RWPE1 (cell line): ENCODE measurements at places on chromosomes 2 and 18.

DNA sequence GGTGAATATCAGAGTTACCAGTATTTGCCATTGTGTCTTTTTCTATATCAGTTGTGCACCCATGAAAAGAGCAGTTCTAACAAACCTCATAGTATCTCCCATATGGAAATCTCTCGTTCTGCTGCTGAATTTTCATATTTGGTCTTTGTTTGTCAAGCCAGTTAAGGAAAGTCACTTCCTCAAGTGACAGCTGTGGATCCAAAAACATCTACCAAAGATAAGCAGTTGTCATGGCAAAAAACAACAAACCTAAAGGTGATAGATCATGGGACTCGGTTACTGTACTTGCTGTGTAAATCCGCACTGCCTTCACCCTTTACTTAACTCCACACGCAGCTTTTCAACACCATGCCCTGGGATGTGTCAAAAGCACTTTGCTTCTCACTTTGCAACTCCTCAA, 17.3 kb downstream of the BMP10 start:
- DNase-seq, result no peak

DNA sequence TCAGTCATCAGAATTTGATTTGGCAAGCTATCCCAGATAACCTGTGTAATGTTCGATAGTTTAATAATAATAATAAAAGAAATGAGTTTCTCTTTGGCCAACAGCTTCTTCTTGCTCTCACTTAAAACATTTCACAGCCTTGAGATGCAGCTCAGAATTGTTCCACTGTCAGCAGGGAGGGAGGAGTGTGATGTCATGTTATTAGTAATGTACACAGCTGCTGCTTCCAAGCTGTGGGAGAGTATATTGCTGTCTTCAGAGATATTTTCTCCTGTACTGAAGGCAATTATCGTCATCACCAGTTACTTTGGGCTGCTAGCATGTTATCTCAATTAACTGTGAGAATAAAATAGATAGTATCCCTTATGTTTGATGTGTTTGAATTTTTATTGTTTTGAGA, 146.9 kb upstream of the MAP3K20 start:
- DNase-seq, result no peak

DNA sequence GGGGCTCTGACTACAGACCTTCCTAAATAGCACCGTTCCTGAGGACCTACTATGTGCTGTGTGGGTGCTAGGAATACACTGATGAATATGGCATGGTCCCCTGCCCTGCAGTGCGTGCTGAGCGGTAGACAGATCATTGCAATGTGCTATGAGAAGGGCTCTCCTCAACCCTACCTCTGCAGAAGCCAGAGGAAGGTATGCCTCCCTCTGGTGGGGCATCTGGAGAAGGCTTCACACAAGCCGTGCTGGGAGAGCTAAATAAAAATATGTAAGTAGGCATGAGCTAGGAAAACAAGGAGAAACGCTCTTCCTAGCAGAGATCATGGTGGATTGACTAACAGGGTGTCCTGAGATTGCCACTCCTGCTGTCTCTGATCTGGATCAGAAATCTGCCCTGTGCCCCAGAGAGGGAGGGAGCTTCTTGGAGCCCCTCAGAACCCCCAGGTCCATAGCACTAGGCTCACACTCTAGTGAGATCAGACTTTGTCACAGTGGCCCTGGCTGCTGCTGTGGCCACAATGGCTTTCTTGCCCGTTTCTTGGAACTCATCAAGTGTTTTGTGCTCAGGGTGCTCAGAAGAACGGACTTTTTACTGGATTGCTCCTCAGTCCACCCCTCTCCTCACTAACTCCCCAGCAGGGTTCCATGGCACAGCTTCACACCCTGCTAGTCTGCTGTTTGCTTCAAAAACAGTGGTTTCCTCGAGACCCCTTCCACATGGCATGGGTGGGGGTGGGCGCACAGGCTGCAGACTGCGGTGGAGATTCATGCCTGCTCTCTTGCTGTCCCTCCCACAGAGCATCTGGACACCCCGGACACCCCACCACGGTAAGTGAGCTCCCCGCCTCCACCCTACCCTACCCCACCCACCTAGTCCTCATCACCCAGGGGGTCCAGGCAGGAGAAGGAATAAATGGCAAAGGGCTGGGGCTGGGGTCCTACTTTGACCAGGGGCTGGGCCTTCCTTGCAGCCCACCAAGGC, 14.2 kb downstream of the SIGLEC15 start:
- DNase-seq, result no peak

DNA sequence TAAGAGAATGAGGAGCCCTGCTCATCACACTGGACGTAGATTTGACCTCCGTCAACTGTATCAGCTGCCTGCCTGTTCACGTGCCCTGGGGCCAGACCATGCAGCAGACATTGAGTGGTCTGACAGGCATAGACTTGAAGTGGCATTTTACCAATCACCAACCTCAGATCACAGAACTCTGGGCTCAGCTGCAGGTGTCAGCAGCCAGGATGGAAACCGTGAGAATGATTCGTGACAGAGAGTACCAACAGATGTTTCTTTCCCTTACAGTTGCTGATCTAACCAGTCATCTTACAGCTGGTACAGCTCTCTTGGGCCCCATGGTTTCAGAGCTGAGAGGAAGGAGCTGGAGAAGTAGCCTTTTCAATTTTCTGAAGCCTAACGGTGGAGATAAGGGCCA, 148.9 kb downstream of the EN1 start:
- no peak for DNase-seq

DNA sequence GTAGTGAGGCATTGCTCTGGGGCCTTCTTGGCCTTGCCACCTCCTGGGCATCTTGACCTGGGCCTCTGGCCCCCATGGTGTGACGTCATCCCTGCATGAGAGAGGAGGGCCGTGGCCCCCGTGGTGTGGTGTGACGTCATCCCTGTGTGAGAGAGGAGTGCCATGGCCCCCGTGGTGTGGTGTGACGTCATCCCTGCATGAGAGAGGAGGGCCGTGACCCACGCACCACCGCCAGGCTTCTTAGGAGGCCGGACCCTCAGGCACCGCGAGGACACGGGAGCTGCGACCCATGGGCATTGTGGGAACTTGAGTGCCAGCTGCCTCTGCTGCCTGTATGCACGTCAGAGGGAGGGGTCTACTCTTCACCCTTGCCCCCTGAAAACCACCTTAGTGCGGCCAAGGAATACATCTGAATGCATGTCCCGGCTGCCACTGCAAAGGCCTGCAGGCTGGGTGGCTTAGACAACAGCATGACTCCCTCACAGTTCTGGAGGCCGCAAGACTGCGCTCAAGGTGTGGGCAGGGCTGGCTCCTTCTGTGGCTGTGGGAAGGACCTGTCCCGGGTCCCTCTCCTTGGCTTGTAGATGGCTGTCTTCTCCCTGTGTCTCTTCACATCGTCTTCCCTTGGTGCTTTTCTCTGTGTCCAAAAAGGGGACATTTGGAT, 20.8 kb upstream of the OTOS start:
- no peak for DNase-seq

DNA sequence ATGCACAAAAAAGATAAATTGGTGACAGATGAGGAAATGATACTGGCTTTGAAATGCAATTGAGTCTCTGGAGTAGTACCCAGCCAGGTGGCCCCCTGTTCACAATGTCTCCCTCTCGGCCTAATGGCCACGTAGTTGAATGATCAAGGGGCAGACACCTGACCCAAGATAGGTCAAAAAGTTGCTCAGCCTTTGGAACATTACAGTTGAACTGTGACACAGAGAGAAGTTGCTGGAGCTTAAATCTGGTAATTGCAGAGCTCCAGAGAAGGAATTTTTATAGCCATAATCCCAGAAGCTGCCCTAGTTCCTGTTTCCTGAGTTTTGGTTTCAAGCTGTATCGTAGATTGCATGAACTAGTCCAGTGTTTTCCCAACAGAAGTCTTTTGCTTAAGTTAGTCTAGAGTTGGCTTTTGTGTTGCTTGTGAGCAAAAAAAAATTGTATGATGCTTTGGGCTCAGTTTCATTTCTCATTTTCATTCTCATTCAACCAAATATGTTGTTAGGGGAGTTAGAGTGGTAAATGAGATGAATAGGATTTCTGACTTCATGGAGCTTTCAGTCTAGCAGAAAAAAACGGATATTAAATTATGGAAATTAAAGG, 117.9 kb downstream of the CSRNP3 start:
- no peak for DNase-seq

DNA sequence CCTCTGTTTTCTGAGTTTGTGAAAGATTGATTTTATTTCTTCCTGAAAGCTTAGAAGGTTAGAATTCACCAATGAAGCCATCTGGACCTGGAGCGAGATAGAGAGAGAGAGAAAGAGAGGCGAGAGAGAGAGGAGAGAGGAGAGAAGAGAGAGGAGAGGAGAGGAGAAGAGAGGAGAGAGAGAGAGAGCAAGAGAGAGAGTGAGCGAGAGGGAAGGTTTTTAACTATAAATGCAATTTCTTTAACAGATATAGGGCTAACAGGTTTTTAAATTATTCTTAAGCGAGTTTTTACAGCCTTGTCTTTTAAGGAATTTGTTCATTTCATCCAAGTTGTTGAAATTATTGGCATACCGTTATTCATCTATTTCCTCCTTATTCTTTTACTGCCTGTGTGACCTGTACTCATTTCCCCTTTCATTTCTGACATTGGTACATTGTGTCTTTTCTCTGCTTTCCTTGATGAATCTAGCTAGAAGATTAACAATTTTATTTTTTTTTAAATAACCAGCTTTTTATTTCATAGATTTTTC, 56.1 kb downstream of the BABAM2 start:
- no peak for DNase-seq

DNA sequence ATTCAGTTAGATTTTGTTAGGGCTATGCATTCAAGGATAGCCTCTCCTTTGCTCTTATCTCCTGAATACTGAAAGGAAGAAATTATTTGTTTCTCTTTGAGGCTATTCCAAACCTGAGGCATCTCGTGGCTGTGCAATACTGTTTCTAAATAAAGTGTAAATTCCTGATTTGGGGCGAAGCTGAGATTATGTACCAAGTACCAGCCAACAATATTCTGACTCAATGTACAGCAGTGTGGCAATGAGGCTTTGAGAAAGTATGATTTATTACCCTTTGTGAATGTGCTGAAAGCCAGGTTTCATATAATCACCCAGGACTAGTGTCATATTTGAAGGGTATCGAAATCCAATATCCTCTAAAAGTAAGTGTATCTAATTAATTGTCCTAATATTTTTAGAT, 113.5 kb downstream of the MEIS1 start:
- DNase-seq, result no peak

DNA sequence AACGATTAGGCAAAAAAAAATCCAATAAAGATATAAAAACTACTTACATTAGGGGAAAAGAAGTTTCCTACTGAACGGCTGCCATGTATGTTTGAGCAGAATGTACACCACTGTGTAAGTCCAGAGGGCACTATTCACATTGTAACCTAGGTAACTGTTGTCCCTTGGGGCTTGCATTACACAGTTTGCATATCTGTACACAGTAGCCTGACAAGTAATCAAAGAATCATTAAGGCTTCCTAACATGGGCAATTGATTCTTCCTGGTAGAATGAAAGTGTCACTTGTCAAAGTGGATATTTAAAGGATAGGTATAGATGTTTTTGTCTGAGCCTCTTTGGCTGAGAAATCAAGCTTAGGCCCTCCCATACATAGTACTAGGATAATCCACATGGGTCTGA, 39.1 kb downstream of the PLEK start:
- DNase-seq, result no peak

GRCh38 chr2:196242131-196242620, 70.8 kb upstream of the STK17B start:
- no peak for DNase-seq

- peak; percentile 58 for DNase-seq
These were observed 3.5 kb downstream of the ZCCHC2 start for GRCh38 chr18:62526098-62527025.

GRCh38 chr2:147663153-147663961, 181.5 kb upstream of the ACVR2A start:
- DNase-seq, result no peak

DNA sequence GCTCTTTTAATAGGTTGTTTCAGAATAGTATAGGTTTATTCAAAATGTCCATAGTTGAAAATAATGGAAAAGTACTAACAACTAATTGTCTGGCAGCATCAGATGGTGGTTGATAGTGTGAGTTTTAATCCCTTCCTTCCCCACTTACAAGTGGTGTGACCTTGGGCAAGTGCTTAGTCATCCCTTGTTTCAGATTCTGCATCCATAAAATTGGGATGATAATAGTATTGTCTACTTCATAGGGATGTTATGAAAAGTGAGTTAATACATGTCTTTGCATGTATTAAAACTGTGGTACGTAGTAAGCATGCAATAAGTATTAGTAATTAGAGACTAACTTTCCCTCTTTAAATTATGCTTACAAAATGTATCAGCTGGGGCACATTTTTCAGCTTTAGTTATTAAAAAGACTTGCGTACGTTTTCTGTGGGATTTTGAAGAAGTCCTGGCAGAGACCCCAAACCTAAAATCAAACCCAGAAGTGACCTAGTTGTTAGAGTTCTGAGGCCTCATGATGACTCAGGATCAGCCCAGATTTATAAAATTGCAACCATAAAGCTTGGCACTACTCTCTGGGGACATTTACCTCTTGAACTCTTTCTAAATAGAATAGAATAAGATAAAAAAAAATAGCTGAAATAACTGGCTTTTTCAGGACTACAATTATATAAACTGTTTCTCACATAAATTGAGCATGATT, 8.6 kb downstream of the ITGA4 start:
- no peak for DNase-seq

- no peak for DNase-seq
These were observed 60.2 kb downstream of the EHD3 start for GRCh38 chr2:31294196-31294595.

GRCh38 chr18:76401498-76401897, 93.5 kb downstream of the ZNF516 start:
- no peak for DNase-seq

GRCh38 chr2:13923823-13924222, 708.7 kb upstream of the LRATD1 start:
- DNase-seq, result no peak

GRCh38 chr2:70890469-70891065, 45.1 kb upstream of the ATP6V1B1 start:
- no peak for DNase-seq
